ENCODE measurements at places on chromosomes 13 and 19. TPM values are rescaled to one million over a fixed set of nuclear protein-coding genes. Genes with fewer than 3 reads are reported as not detected.

Gene GRIN2D
- 2.7 TPM for total RNA-seq

Gene FGF9
- 0.79 TPM for total RNA-seq

Gene ZNF723
- total RNA-seq, result 5.5 TPM

Gene DDA1
- total RNA-seq, result 55.5 TPM

Gene FOXA3
- total RNA-seq, result 1.5 TPM

Gene RAB3A
- total RNA-seq, result 4.6 TPM

Gene CD79A
- not detected for total RNA-seq

Gene DZIP1
- total RNA-seq, result 54.7 TPM

Gene PSG2
- total RNA-seq, result not detected

Gene C19orf85
- not detected for total RNA-seq

Gene TSHZ3
- total RNA-seq, result 12.7 TPM

Gene KPNA3
- total RNA-seq, result 39.4 TPM

Gene ZFR2
- total RNA-seq, result 23.4 TPM

Gene CYP2A6
- not detected for total RNA-seq

Gene ZNF566
- 12.1 TPM for total RNA-seq

Gene ERFL
- 2.4 TPM for total RNA-seq

Gene RNF225
- total RNA-seq, result not detected

Gene ZNF154
- total RNA-seq, result 6.8 TPM

Gene KLK2
- total RNA-seq, result 19.3 TPM

Gene ERICH4
- total RNA-seq, result not detected

Gene IGSF23
- total RNA-seq, result 0.79 TPM

Gene PCDH9
- 3.5 TPM for total RNA-seq

Gene PINLYP
- 5.8 TPM for total RNA-seq

Gene LIG1
- 69.7 TPM for total RNA-seq

Gene ZNF468
- 21.7 TPM for total RNA-seq

Gene ERICH6B
- total RNA-seq, result 2.4 TPM

Gene MEIOSIN
- total RNA-seq, result 13.8 TPM

Gene GPR12
- not detected for total RNA-seq

Gene RASL11A
- 8.2 TPM for total RNA-seq

Gene NOTCH3
- 16.8 TPM for total RNA-seq

Gene CDX2
- 0.06 TPM for total RNA-seq

Gene DACH1
- 4.7 TPM for total RNA-seq

Gene ZNF816
- total RNA-seq, result 14.9 TPM
